Umbilical cord (tissue), 2 donors: ENCODE measurements at places on chromosomes 2 and 18. TPM values are rescaled to one million over a fixed set of nuclear protein-coding genes. Genes with fewer than 3 reads are reported as not detected.

Gene DTYMK
- total RNA-seq: 21.2 TPM

DNA sequence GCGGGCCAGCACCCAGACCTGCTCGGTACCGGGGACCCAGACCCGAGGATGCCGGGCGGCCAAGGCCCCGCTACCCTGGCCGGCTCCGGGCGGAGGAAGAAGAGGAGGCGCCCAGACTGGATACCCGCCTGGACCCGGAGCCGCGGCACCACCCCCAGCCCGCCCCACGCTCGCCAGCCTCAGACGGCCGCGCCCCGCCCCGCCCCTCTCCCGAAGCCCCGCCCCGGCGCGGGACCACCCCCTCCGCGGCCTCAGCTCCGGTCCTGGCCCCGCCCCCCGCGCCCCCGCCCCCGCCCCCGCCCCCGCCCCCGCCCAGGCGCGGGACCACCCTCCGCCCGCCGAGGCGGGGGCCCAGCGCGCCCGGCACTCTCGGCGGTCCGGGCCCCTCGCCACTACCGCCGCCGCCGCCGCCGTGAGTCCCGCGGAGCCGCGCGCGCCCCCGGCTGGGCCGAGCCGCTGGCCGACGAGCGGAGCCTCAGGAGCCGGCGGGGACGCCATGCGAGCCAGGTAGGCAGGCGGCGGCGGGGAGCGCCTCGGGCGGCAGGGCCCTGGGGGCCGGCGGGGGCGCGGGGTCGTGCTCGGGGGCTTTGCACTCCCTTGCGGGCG is at the start of gene SH3BP4:
Gene SH3BP4, plus strand, starts transcription at position 354 of the 606 bp plus-strand sequence. CDS start 82,986 bp downstream, outside the sequence.
- DNase-seq: peak; percentile 75

- no peak for DNase-seq
Measured at GRCh38 chr2:30655211-30655610, 152.0 kb downstream of the CAPN13 start.

DNA sequence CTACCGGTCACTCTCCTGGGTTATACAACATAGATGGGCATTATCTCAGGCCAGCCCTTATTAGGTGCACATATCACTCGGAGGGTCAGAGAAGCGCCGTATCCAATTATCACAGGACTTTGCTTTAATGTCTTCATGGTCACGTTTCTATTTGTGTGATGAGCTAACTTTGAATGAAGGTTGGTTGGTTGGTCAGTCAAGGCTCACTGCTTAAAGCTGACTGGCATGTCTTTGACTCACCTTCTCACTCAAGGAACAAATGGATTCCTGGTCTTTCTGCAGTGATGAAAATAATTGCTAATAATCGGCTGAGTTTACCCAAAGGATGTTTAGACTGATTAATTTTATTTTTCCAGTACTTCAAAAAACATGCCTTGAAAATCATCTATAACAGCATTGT is 39.7 kb downstream of the COLEC12 start:
- DNase-seq: no peak

DNA sequence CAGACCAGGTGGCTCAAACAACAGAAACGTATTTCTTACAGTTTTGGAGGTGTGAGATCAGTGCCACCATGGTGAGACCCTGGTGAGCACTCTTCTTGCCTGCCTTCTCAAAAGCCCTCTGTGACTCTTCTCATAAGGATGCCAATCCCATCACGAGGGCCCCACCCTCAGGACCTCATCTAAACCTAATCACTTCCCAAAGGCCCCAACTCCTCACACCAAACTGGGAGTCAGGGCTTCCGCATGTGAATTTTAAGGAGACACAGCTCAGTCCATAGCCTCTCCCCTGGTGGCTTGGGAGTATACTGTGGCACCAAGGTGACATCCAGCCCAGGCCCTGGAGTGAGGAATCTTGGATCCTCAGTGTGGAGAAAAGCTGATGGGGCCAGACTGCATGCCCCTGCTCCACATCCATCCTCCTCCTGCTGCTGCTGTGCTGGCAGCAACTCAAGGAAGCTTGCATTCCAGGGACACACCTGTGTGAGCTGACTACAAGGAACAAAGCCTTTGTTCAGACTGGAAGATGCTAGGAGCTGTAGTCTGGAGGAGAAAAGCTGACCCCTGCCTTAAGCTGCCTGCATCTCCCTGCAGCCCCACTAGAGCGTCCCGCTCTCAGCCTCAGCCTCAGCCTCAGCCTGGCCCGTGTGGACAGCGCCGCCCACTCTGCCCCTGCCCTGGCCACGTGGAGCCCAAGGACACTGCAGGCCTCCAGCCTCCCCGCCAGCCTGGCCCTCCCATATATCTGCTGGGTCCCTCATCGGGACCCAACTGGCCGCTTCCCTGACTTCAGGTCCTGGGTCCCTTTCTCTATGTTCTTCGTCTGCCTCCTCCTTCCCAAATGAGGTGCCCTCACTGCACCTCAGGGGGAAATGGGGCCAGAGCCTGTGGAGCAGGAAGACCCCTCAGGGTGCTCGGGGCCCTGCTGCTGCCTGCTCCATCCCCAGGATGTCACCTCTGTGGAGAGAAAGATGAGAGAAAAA is 87.8 kb upstream of the RAB6C start:
- DNase-seq: no peak

GRCh38 chr2:144162652-144163051 is 357.3 kb downstream of the ZEB2 start:
- DNase-seq: no peak
